ENCODE measurements at places on chromosomes 7 and 10. TPM values are rescaled to one million over a fixed set of nuclear protein-coding genes. Genes with fewer than 3 reads are reported as not detected.

- DNase-seq = no peak
Observed at GRCh38 chr7:130475776-130476175, 16.1 kb upstream of the MEST start.

GRCh38 chr7:5500056-5500776 is 76.6 kb upstream of the TNRC18 start:
- no peak for DNase-seq

The PNLIPRP2 gene
- not detected for total RNA-seq

- no peak for DNase-seq
Observed at GRCh38 chr10:123997013-123997412, 96.4 kb downstream of the CHST15 start.

DNA sequence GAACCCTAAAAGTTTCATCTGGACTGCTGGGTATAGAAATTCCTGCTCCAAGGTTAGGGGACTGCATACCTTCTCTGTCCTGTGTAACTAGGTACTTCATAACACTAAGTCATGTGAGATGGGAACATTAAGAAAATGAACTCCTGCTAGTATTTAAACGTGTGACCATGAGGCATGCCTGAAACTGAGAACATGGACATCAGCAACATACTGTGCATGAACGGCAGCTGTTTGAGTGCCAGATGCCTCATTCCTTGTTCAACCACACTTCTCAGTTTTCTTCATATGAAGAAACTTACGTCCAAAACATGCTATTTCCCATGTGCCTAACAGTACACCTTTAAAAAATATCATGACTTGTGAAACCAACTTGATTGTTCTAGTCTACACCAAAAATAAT is 88.5 kb downstream of the CREM start:
- no peak for DNase-seq

- DNase-seq = peak; percentile 78
Observed at GRCh38 chr7:128710481-128710880, 28.7 kb upstream of the CALU start.

DNA sequence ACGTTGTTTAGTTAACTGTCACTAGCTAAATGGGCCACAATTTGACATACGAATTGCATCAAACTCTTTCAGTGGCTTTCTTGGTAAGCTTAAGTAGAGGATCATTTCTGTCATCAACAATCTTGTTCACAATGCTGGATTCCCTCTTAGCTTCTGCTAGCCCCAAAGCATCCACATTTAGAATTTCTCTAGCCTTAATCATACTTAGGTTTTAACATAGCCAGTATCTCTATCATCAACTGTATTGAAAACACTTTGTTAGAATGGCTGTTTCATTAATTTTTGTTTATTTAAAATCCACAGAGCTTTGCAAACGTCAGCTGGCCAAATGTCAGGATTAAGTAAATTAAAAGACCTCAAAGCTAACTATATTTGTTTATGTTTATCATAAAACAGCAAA is 41.1 kb downstream of the ABRAXAS2 start:
- DNase-seq = no peak

The HECW1 gene
- not detected for total RNA-seq

GRCh38 chr7:141619745-141620144 is 68.5 kb downstream of the AGK start:
- DNase-seq = no peak

DNA sequence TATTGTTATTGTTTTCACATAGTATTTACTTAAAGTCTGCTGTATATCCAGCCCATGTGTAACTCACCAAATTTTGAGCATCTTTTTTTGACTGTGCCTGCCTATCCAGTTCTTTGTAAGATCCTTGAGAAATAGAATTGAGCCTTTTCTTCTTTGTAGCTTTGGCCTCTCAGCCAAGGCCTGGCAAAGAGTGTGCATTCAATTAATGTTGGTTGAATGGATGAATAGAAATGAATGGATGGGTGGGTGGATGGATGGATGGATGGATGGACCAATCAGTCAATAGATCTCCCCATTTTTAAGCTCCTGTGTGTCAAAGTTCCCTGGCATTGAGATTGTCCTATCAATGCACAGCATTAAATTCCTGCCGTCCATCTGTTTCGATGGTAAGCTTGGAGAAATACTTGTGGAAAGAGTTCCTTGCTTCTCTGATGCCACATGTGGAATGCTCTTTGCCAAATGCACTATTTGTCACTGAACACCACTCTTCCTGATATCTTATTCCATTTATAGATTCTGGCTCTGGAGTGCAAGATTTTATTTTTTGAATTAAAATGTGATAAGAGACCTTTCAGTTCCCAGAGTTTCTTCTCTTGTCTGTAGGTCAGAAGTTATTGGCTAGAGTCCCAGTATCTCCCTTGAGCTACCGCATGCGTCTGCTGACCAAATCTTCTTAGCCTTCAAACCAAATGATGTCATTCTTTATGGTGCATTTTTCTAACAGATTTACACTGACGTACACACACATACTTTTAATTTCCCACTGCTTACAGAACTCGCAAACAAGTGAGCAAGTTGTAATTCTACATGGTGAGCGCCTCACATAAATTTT is 20.7 kb upstream of the ADRB1 start:
- DNase-seq = no peak

GRCh38 chr7:140539461-140539860 is 60.2 kb upstream of the MKRN1 start:
- DNase-seq = no peak

GRCh38 chr7:115178835-115179234 is 256.9 kb downstream of the MDFIC start:
- DNase-seq = no peak

DNA sequence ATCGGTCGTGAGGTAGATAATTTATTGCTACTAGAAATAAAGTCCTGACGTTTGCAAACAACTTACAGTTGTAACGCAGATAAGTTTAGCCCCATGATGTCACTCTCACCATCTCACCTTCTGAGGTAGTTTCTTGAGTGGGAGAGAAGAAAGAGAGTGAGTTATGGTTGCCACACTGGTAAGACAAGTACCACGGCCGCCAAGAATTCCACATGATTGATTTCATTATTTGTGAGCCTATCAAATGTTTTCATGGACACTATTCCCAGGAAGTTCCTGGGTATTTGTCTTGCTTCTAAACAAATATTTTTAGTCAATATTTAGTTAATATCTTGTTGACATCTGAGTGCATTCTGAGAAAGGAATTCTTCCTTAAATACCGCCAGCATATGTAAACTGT is 339.4 kb upstream of the KIAA1217 start:
- DNase-seq = no peak

- no peak for DNase-seq
Observed at GRCh38 chr7:39741942-39742623, 118.7 kb downstream of the RALA start.

The ANXA8L1 gene
- total RNA-seq = 309 TPM

DNA sequence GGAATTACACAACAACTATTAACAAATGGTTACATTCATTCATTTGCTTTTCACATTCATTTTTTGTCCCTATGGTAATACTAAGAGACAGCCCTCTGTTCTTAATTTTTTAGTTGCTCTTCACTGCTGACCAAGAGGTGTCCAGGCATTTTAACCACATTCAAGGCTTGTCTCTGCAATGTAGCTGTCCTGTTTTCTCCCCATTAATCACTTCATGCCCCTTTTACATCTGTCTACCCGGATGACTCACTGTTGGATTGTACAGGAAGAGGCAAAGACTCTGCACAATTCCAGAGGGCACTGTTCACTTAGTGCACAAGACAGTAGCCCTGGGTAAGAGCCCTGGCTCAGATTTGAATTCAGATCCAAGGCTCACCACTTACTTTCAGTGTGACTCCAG is 168.5 kb downstream of the NOC3L start:
- no peak for DNase-seq

- DNase-seq = no peak
Observed at GRCh38 chr10:96280859-96281258, 9.5 kb upstream of the BLNK start.

DNA sequence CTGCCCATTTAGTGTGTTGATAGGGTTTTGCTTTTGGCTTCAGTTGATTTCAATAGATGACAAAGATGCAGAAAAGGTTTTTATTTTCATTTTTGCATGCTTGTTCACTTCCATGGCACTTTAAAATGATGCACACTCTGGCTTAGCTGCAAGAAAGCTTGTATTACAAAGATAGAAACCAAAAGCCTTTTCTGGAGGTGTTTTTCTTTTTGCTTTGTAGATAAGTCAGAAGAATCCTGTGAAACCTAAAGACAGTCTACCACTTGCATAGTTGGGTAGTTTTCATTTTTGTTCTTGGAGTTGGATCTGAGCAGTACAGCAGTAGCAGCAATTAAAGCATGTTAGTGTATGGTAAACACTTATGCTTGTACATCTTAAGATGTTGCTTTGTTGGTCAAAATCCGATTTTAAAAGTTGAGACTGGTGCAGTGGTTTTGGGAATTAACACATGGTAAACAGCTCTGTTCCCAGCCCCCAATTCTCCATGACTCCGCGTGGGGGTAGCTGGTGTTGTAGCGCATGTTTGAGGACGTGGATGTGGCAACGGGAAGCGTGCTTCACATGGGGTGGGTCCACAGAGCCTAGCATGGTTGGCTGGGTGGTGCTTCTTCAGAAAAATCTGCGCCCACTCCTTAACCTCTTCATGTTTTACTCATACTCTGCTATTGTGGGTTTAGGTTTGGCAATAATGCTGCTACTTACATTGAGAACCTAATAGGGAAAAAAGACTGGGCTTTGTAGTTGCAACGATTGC is 19.8 kb downstream of the CCNY start:
- DNase-seq = no peak

GRCh38 chr10:34373211-34373610 is 441.9 kb downstream of the PARD3 start:
- no peak for DNase-seq

GRCh38 chr7:28940741-28941384 is 17.3 kb downstream of the TRIL start:
- no peak for DNase-seq

The CLCN1 gene
- not detected for total RNA-seq

The FOXI2 gene
- 0.11 TPM for total RNA-seq

The EGR2 gene
- 12.7 TPM for total RNA-seq

GRCh38 chr10:110118891-110119621 is 88.3 kb upstream of the MXI1 start:
- DNase-seq = no peak

- no peak for DNase-seq
Observed at GRCh38 chr10:34427911-34428216, 387.2 kb downstream of the PARD3 start.

DNA sequence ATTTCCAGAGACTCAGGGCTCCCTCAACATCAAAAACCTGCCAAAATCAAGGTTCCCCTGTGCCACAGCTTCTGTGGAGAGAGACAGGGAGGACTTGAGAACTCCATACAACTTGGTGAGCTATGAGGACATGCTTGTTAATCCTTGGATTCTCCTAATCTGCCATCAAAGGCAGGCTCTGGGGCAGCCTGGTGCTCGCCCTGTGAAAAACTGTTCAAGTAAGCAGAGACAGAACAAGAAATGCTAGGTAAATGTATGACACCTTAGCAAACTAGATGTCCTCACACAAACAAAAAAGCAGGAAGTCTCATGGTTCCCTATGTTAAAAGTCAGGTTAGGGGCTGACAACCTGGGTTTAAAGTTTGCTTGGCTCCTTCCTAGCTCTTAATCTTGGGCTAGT is 73.6 kb downstream of the ANK3 start:
- DNase-seq = no peak

DNA sequence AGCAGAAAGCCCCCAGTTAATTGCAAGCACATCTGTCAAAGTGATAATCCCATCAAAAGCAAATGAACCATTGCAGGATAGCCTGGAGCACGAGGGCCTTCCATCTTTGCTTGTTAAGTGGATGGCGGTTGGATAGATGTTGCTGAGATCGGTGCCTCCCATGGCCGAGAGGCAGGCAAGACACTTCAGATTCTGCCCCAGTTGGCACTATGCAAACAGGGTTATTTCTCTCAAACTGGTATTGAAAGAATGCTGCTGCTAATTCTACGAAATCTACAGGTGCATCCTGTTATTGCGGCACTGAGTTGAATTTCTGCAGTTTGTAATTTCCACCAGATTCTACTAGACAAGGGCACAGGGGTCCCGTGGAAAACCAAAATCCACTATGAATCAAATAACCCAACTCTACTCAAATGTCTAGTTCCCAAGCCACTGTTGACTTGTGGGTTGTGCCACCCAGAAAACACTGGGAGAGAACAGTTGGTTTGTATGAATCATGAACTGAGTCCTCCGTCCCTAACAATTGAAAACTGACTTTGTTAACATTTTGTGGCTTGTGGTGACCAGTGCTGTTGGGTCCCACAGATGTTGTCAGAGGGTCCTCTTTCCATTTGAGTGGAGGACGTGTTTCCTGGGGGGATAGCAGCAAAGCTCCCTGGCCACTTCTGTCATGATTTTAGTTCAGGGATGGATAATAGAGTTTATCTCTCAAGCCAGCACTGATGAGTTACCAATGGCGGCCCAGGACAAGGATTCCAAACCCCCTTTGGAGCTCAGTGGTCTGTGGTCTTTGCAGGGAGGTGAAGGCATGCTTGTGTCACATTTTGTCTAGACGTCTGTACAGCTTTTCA is 7.1 kb upstream of the IL2RA start:
- peak; percentile 46 for DNase-seq

GRCh38 chr7:134084488-134085144 is 42.5 kb upstream of the LRGUK start:
- DNase-seq = no peak

- no peak for DNase-seq
Observed at GRCh38 chr7:143222782-143223181, 945 bp downstream of the TAS2R40 start.

- peak; percentile 46 for DNase-seq
Observed at GRCh38 chr7:44980393-44981034, 1.7 kb upstream of the MYO1G start.

The AKR1C8 gene
- not detected for total RNA-seq

GRCh38 chr7:26670290-26670689 is 194.1 kb downstream of the SKAP2 start:
- no peak for DNase-seq

DNA sequence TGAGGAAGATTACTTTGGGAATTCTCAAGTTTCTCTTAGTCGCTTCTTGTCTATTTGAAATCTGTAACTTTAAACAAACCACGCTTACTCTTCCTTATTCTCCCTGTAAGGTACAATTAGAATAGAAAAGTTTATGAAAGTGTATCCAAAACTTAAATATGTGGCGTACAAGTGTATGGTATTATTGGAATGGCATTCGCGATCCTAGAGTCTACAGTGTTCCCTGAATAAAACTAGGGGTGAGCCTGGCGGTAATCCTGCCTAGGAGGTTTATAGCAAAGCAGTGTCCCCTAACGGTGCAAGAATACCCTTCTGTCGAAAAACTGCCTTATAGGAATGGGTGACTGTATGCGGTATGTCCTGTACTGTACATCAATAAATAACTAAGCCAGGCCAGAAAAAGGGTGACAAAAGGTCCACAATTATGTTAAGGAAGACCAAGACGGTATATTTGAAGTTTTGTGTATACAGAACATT is 1.2 kb downstream of the TASOR2 start:
- no peak for DNase-seq

GRCh38 chr7:3162289-3162688 is 118.6 kb upstream of the CARD11 start:
- DNase-seq = no peak

DNA sequence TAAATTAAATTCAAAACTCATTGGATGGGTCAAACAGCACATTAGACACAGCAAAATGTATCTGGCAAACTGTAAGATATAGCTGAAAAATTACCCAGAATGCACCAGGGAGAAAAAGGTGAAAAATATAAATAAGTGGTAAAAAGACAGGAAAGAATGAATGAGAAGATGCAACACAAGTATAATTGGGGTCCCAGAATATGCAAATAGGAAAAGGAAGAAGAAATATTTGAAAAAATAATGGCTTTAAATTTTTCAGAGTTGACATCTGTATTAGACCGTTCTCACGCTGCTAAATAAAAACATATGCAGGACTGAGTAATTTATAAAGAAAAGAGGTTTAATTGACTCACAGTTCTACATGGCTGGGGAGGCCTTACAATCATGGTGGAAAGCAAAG is 167.7 kb upstream of the PLXNA4 start:
- no peak for DNase-seq

All from lower leg skin (tissue), 4 donors.